ENCODE measurements at places on chromosomes 5 and 9.

- no peak for DNase-seq
Measured at GRCh38 chr9:110213413-110214044, 5.6 kb upstream of the C9orf152 start.

DNA sequence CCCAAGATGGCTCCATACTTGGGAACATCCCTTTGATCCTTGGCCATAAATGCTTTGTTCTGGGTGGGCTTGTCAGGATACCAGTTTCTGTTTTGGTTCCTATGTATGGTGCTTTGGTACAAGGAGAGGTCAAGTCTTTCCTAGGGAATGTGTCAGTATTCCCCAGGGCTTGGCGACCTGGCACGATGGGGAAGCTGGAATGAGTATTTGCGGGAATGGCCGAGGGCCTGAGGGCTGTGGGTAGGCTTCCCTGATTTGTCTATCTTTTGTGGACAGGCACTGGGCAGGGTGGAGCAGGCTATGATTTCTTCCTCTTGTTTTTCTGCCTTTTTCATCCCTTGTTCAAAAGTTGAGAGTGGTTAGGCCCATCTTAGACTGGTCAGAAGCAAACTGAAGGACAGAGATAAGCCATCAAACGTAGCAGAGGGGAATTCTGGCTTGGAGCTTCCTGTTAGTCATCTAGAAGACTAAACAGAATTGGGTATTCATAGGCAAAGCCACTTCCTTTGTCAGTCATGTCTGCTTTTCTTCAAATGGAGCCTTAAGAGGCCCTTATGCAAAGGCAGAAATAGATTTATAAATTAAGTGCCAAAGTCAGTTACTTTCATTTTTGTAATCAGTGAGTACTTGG, 13.7 kb downstream of the DOCK2 start:
- no peak for DNase-seq

- no peak for DNase-seq
Measured at GRCh38 chr5:4989118-4989517, 151.0 kb upstream of the ADAMTS16 start.

DNA sequence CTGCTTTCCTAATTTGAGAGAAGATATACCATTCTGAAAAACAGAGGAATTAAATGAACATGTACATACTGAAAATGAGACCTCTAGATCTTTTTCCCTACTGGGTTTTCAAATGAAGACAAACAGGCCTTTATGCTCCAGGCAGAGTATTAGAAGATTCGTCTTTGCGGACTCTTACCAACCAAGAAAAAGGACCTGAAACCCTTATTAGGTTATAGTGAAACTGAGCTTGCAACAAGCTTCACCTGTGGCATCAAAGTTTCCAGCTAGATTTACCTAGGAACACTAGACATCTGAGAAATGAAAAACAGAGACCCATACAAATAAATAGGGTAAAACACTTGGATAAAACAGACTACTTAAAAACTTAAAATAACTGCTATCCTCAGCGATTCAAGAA, 46.3 kb downstream of the SMIM15 start:
- no peak for DNase-seq

- no peak for DNase-seq
Measured at GRCh38 chr5:5933651-5934050, 444.7 kb downstream of the MED10 start.

DNA sequence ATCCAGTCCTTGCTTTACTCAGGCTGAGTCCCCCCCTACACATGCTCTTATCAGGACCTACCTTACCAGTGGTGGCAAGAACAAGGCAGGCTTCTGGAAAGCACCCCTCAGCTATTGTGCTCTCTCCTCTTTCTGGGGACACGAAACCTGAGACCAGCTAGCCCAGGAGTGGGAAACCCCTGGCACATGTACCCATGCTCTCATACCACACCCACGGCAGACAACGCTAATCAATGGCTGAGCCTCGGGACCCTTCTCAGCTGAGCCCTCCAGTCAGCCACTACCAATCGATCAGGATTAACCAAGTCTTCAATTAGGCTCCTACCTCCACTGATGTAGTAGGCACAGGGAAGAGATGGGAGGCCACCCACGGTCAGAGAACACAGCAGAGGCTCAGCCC, 65.1 kb downstream of the VAV2 start:
- DNase-seq = no peak

- no peak for DNase-seq
Measured at GRCh38 chr5:78677777-78678668, 29.5 kb upstream of the LHFPL2 start.

- no peak for DNase-seq
Measured at GRCh38 chr9:86434039-86434726, 80.0 kb upstream of the TUT7 start.

DNA sequence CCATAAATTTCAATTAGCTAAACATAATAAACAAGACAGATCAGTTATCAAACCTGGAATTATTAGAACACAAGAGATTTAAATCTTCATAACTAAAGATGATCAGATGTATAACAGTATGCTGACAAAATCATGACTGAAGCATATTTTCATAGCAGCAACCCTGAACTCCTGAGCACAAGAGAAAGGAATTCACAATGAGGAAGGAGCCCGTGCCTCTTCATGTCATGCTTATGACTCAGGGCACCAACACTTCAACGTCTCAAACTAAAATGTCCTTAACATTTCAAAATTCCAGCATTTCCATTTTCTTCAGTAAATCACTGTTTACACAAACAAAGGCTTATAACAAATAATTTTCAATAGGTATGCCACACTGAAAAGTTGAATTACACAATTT, 6.7 kb downstream of the AP3B1 start:
- no peak for DNase-seq

- DNase-seq = no peak
Measured at GRCh38 chr5:113390224-113390623, 44.6 kb downstream of the TSSK1B start.

DNA sequence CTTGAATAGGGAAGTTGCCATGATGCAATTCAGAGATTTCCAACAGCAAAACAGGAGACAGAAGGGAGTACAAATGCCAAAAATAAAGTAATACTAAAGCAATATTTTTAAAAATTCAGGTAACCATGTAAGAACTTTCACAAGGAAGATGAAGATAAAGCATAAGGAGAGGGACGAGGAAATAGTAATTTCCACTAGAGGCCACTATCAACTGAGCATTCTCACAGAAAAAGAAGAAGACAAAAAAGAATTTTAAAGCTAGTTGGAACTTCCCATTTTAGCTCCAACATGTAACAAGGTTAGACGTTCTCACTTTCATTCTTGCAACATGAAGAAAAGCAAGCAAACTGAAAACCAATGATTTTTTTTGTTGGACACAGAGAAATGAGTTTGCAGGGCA, 779.9 kb upstream of the CDH6 start:
- no peak for DNase-seq

- no peak for DNase-seq
Measured at GRCh38 chr5:66180282-66181155, 36.4 kb downstream of the SREK1 start.

DNA sequence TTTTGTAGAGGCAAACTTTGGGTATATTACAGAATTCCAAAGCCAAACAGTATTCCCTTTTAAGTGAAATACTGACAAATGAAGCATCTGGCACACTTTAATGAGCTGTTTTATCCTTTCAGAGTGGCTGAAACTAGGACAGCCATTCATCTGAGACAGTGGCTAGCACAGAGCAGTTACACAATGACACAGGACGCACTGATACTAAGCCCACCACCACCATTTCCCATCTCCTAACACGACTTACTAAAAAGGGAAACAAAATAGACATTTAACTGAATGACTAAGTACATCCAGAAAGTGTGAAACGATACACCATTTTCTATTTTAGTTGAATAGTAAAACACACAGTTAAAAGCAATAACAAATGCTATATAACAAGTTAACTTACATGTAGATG, 120.4 kb upstream of the RETREG1 start:
- DNase-seq = no peak

DNA sequence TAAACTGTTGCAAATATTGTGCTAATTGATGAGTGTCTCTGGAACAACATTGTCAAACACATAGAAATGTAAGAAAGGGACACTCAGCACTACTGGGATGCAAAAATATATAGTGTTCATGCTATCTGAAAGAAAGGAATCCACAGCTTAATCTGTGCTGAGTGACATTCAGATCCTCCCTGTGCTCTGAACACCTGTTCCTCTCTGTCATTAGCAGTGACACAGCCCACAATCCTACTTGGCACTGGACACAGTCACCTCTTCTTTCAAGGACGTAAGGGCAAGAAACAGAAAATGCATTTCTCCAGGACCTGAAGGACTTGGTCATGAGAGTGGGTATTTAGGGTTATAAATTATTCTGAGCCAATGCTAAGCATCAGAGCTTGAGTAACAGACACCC, 121.4 kb upstream of the SV2C start:
- no peak for DNase-seq

GRCh38 chr9:125428060-125428901, 166.7 kb downstream of the GAPVD1 start:
- no peak for DNase-seq

GRCh38 chr9:87065981-87066380, 118.7 kb upstream of the GAS1 start:
- no peak for DNase-seq

GRCh38 chr5:73666891-73667290, 40.9 kb downstream of the ARHGEF28 start:
- no peak for DNase-seq

GRCh38 chr9:114969269-114969668, 38.9 kb upstream of the TNFSF8 start:
- no peak for DNase-seq

DNA sequence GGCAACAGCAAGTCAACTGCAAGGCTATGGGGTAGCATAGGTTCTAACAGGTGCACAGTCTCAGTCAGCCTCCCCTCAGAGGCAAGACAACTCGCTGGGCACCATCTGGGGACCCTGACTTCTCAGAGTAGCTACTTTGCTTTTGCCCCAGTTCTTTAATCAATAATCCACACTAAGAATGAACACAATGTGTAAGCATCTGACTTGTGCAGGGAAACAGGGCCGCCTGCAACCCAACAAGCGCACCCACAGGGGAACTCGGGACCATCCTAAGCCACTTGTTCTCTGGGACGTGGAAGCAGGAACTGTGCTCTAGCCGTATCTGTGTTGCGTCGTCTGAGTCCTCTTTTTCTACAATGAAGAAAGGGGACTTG, 1.9 kb downstream of the MOB3B start:
- no peak for DNase-seq

DNA sequence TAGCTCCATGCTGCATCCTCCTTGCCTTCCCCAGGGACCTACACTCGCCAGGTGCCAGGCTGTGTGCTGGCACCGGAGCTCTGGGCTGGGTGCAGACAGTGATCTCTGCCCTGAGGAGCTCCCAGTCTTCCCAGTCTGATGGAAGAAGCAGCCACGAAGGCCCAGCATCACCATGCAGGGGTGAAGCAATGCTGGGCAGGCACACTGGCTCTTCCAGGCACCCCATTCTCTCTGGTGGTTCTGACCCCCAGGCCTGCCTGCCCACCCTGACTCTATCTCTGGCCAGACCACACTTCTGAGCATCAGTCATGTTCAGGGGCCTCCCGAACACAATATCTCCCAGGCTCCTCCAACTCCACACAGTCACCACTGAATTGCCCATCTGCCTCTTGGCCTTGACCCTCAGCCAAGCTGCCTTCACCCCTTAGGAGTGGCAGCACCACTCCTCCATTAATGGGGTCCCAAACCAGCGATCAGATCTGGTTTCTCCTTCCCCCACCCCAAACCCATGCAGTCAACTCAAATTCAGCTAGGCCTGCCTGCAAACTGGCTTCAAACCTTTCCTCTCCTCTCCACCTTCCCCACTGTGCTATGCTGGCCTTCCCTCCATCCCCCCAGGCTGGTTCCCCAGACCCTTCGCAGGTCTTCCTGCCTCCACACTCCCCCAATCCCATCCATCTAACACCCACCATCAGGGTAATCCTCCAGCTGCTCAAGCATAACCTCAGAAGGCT, 102.7 kb upstream of the MVB12B start:
- no peak for DNase-seq

GRCh38 chr5:111353035-111353434, 128.9 kb downstream of the CAMK4 start:
- no peak for DNase-seq

- DNase-seq = no peak
Measured at GRCh38 chr9:91412941-91413340, 10.7 kb downstream of the NFIL3 start.

DNA sequence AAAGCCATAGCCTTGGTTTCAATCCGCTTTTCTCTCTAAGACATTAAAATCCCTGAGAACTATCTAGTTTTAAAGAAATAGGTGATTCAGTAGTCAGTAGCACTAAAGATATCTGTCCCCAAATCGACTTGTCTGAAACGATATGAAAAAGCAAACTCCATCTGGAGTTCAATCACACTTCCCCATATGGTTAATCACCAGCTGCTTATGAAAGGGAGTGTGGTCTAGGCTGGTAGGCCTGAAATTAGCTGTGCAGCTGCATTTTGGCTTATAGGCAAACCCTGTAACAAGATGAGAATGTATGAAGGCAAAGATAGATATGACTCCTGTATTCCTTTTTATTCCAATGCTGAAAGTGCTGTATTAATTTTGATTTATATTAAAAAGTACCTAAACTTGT, 65.9 kb downstream of the DMRTA1 start:
- DNase-seq = no peak

DNA sequence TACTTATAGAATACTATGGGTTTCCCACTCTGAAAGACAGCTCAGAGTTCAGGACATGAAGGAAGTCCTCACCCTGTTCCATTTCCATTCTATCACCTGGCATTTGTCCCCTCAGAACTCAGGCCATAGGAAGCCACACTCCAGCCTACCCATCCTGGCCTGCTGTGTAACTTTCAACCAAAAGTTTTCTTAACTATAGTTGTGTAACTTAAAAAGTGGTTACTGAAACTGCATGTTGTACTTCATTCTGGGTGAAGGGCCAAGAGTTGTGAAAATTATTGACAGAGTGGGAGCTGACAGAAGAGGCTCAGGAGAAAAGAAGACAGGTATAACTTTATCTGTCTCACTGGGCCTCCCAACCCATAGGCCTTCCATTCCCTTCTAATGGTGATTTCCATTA, 212.5 kb downstream of the RAB3C start:
- DNase-seq = no peak

- no peak for DNase-seq
Measured at GRCh38 chr9:98892288-98892687, 51.4 kb upstream of the COL15A1 start.

GRCh38 chr5:43592363-43592762, 10.6 kb upstream of the NNT start:
- DNase-seq = no peak

DNA sequence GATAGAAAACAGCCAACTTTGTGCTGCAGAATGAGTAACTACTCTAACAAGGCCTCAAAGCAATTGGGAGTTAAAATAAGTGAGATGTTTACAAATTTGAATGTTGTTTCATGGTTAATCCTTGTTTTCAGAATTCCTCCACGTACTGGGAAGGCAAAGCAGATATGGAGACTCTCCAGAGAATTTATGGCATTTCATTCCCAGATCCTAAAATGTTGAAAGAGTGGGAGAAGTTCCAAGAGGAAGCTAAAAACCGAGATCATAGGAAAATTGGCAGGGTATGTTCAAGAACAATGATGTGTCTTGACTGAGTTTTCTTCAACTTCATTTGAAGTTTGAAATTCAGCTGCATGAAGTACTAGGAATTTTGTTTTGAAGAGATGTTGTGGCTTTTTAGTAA, 16.4 kb downstream of the TARS1 start:
- DNase-seq = no peak

Measured in stimulated activated CD8-positive, alpha-beta memory T cell treated with anti-CD3 and anti-CD28 coated beads, Interleukin-4, amount 100 ng/mL, for 4 hours (primary cell).